ENCODE measurements at places on chromosomes 2 and 18. TPM values are rescaled to one million over a fixed set of nuclear protein-coding genes. Genes with fewer than 3 reads are reported as not detected.

GRCh38 chr2:225173909-225174308 is 131.6 kb upstream of the DOCK10 start:
- no peak for DNase-seq

NT5C1B gene
- total RNA-seq, result not detected

DNAH6 gene
- total RNA-seq, result not detected

RBM44 gene
- 8.5 TPM for total RNA-seq

DNA sequence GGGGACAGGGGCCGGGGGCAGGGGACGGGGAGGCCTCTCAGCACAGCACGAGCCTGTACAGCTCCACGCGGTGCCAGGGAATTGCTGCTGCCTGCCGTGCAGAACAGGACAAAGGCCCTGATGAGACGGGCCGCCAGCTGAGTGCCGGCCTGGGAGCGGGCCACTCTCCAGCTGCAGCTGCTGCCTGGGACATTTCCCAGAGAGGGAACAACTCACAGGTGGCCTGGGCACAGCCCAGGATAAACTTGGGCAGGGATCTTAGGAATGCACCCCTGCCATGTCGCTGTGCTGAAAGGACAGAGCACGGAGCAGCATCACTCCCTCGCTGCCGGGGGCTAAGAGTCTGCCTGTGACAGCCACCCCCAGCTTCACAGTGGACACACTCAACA is 38.8 kb downstream of the CENPO start:
- peak; percentile 50 for DNase-seq

LPIN2 gene
- total RNA-seq, result 11.6 TPM

DNA sequence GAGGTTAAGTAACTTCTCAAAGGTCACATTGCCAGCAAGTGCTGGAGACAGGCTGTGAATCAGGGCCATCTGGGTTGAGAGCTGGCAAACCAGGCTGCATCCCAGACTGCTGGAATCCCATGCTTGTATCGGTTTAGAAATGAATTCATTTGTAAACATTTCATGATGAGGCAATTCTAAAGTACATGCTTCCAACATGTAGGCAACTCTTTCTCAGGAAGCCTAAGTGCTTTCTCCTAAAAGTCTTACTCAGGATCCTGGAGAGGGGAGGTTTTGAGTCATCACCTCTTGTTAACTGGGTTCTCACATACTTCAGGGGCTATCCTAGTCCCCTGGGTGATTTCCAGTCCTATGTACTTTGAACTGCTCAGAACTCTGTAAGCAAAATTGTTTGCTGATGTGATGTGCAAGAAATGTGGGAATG is 416.5 kb downstream of the MEIS1 start:
- DNase-seq, result no peak

CYBRD1 gene
- total RNA-seq, result 222 TPM

SAG gene
- not detected for total RNA-seq

DNA sequence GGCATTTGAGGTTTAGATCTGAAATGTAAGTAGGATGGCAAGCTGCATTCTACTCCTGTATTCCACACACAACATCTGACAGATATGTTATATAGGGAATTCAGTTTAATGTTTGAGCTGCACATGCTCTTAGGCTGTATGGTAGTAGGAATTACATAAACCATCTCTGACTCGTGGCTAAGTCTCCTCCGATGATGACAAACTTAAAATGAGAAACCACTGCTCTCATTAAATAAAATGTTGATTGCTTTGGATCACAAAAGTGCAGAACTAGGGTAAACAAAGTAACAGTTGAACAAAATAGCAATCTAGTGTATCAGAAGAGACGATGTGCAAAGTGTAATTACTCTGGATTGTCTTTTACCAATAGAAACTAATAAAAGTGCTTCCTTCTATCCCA is 50.1 kb upstream of the WDR75 start:
- no peak for DNase-seq

CYS1 gene
- 13.8 TPM for total RNA-seq

DNA sequence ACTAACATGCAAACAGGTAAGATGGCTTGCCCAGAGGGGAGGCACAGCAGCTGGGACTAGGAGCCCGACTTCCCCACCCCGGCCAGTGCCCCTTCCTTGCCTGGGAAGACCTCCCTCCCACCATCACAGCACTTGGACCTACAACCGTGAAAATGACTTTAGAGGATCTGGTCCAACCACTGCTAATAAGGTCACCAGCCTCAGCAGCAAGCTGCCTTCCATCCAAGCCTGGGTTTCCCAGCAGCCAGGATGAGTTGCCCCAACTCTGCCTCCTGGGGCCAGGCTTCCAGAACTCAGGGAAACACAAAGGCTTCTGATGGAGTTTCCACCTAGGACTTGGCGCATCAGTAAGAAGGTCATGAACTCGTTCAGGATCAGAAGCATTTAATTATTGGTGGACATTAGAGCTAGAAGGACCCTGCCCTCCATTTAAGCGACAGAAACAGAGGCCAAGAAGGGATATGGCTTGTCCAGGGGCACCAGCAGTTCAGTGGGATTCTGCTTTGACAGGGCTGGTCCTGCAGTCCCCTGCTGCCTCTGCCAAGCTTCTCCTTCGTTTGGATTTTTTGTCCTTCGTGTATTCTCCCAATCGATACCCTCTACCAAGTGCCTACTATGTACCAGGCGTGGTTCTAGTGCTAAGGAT is 403.0 kb upstream of the ID2 start:
- DNase-seq, result no peak

DNA sequence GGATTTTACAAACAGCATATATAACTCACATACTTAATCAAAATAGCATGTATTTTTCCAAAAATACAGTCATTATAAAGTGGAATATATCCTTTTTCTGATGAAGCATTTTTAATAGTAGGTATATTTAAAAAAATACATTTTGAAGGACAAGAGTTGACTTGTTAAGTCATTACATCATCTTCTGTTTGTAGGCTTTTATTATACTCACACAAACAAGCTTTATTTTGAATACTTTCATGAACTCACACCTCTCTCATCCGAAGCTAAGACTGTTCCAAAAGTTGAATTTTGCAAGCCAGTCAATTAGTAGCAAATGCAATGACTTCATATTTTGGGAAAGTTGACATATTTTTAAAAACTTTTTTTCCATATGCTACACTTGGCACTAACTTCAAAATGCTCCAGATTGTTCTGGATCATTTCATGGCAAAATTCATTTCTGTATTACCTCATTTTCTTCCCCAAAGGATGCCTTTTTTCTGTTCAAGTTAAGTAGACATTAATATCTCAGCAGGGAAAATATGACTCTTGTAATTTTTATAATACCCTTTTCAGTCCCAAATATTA is 68.5 kb upstream of the WDR75 start:
- DNase-seq, result no peak

GRCh38 chr18:45839414-45840395 is 14.2 kb downstream of the SIGLEC15 start:
- no peak for DNase-seq

DNA sequence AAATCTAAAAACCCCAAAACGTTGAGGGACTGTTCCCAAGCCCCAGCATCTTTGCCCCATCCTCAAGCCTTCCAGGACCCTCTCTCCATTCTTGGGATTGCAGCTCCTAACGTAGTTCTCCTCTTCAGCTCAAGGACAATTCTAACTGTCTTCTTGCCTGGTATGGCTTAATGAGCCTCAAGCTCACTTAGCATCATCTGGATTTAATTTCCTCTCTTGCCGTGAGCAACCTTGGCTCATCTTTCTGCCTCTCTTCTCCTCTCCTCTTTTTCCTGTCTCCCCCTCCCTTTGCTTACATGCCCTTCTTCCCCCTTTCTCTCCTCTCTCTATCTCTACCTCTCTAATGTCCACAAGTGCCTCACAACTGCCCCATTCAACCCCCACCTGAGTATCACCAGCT is 44.2 kb downstream of the TACR1 start:
- DNase-seq, result no peak

- no peak for DNase-seq
Observed at GRCh38 chr2:8732601-8733000, 50.7 kb downstream of the ID2 start.

SLC8A1 gene
- total RNA-seq, result 5.6 TPM

RNF144A gene
- total RNA-seq, result 1.8 TPM

DNA sequence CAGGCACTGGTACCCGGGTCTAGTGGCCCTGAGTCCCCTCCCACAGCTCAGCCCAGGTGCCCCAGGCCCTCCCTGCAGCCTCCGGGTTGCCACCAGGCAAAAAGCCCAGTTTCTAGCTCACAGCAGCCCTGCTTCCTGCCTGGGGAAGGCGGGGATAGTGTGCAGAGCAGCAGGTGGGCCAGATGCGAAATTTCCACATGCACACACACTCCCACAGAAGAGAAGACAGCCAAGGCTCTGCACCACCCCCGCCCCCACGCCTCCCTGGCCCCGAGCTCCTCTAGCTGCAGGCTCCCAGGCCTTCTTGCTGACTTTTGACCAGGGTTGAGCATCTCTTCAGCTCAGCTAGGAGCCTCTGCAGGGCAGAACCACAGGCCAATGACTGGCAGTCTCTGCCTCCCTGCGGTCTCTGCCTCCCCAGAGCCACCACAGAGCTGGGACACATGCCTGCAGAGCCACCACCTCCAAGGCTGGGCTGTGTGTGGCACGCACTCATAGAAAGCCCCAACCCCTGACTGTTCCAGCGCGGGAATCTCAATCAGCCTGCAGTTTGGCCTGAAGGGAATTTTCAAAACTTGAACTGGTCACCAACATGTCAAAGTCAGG is 7.2 kb downstream of the SLC66A2 start:
- DNase-seq, result no peak

DNA sequence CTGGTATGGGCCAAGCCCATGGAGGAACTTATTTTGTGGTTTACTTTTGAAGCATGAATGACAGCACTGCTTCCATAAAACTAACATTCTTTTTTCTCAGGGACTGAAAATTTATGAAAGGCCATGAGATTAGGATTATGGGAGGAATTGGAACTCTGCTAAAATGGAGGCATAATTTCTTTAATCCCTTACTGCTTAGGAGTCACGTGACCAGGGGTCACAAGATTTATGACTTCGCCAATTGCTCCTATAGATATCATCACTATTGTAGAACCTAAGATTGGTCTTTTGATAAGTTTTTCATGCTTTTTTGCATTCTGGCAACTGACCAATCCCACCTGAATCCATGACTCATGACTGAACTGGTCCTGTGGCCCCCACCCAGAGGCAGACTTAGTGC is 495.7 kb upstream of the VRK2 start:
- no peak for DNase-seq

DNA sequence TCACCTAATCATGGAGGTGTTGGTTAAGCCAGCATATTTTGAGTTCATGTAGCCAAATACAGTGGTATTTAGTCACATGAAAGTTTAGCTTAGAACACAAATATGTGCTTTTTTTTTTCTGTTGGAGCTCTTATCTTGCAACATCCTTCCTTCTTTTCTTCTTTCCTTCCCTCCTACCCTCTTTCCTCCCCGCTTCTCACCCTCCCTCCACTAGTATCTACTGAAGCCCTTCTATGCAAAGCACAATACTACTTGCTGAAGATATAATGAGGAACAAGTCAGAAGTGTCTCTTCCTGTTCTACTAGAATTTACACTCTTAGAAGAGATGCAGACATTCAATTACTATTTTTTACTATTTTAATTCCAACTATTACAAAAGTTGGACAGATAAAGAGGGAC is 105.0 kb upstream of the ITGA4 start:
- no peak for DNase-seq

BCL11A gene
- 0.11 TPM for total RNA-seq

- no peak for DNase-seq
Observed at GRCh38 chr2:118970396-118971135, 28.6 kb downstream of the MARCO start.

OBSL1 gene
- 151 TPM for total RNA-seq

DNA sequence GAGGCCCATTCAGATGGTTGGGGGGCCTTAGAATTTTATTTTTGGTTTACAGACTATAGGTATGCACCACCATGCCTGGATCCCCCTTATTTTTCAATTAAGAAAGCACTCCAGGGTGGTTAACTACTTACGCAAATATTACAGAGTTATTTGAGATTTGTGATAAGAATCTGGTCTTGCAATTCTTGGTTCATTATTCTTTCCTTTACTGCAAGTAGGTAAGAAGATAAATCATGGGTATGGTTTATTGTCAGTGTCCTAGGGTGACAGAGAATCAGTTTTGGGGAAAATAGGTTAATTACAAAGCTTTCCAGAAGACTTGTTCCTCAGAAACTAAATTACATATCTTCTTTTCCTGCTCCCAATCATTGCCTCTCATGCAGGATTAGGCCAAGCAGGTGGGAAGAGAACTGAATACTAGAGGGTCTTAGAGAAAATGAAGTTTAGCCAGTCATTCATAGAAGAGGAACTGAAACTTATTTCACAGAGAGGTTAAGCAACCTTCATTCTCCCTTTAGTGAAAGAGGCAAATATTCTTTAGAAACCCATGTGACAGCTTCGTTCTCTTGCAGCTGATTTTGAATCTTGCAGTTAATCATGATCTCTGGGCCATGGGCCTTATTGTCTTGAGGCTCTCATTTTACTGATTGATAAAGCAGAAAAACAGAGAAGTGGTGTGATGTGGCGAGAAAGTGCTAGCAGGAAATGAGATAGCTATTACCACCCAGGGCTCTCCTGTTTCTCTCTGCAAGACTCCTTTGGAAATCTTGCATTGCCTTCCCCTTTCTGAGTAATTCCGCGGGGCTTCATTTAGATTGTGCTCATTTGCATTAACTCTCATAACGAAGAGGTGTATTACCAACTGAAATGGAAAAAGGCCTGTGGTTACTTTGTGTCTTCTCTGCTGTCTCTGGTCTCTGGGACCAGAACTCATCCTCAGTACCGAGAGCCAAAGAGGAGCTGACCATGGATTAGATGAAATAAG is 44.8 kb upstream of the ARHGAP25 start:
- DNase-seq, result no peak

MATN3 gene
- 0.64 TPM for total RNA-seq

Measured in ascending aorta (tissue), 2 donors.